ENCODE measurements at places on chromosomes 3 and 15.
A peak's percentile ranks its signal among the peaks of the same experiment; 100 is the strongest.

GRCh38 chr15:25228261-25228660 is 210.6 kb downstream of the UBE3A start:
- DNase-seq = no peak

- no peak for DNase-seq
These were observed 4.8 kb upstream of the RHOV start for GRCh38 chr15:40878785-40879184.

DNA sequence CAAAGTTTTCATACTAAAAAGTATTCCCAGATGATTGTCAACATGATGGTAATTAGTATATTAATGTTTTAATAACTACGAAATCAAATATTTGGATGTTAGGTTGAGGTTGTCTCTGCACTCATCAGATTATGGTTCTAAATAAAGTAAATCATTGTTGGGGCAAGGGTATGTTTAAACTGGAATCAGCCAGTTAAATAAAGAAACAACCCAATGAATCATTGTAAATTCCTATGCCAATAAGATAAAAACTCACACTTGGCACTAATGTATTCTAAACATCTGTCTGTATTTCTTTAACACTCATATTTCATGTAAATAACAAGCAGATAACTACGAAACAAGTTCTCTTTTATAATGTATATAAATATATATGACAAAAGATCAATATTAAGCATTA is 92.7 kb downstream of the PEAK1 start:
- no peak for DNase-seq

DNA sequence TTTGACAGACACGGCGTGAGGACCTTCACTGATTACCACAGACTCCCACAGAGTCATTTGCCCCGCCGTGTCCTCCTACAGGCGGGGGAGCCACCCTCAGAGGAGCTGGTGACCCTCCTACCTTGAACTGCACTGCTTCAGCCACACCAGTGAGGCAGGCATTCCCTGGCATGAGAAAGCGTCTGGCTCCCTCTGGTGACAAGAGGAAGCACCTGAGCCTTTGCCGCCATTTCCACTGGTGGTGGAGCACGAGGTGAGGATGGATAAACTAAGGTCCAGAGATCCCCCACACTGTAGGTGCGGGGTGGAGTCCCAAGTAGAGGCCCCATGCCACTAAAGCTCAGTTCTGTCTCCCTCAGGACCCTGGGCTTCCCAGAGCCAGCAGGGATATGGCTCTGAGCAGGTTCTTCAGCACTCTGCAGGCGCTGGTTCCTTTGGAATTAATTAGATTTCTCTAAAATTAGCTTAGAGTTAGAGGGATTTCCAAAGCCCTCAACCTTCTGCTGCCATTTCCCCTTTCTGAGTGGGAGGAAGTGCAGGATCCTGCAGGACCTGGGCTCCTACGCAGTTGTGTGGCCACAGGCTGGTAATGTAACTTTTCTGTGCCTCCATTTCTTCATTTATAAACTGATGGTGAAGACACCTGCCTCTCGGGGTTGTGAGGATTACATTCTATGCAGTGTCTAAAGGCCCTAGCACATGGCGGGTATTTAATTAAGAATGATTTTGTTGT is 224.0 kb downstream of the SLCO3A1 start:
- peak; percentile 79 for DNase-seq

DNA sequence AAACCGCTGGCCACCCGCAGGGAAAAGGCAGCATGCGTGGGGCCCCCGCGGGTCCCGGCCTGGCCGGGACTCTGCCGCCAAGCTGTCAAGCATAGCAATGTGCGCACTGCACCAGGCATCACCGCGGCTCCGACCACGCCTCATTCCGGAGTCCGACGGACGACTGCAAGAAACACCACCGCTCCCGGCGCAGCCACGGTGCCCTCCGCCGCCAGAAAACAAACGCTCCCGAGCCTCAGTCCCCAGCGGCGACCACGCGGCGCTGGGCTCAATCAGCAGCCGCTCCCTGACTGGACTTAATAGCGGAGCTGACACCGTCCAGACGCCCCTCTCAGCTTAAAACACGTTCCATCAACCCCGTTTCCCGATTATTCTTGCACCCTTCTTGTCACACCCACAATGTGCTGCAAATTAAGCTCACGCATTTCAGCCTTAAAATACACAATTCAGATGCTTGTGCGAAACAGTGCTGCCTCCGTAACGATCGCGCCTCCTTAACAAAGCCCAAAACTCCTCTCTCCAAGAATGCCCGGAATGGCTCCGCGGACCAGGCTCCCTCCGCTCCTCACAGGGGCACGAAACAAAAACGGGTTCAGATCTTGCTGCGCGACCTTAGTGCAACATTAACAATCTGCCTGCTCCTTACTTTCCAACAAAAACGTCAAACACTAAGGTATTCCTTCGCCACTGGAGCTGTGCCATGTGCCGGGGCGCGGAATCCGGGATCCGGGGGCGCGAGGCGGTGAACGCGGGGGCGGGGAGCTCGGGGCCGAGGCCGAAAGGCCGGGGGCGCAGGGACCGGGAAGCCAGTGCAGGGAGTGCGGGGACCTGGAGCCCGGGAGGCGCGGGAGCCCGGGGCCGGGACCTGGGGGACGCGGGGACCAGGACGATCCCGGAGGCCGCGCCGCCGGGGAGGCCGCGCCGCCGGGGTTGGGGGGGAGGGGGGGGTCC is 655 bp downstream of the CYFIP1 start:
- no peak for DNase-seq

- no peak for DNase-seq
These were observed 438.7 kb upstream of the KCNMB2 start for GRCh38 chr3:178097576-178097975.

GRCh38 chr3:193686665-193687483 is 93.9 kb downstream of the OPA1 start:
- no peak for DNase-seq

DNA sequence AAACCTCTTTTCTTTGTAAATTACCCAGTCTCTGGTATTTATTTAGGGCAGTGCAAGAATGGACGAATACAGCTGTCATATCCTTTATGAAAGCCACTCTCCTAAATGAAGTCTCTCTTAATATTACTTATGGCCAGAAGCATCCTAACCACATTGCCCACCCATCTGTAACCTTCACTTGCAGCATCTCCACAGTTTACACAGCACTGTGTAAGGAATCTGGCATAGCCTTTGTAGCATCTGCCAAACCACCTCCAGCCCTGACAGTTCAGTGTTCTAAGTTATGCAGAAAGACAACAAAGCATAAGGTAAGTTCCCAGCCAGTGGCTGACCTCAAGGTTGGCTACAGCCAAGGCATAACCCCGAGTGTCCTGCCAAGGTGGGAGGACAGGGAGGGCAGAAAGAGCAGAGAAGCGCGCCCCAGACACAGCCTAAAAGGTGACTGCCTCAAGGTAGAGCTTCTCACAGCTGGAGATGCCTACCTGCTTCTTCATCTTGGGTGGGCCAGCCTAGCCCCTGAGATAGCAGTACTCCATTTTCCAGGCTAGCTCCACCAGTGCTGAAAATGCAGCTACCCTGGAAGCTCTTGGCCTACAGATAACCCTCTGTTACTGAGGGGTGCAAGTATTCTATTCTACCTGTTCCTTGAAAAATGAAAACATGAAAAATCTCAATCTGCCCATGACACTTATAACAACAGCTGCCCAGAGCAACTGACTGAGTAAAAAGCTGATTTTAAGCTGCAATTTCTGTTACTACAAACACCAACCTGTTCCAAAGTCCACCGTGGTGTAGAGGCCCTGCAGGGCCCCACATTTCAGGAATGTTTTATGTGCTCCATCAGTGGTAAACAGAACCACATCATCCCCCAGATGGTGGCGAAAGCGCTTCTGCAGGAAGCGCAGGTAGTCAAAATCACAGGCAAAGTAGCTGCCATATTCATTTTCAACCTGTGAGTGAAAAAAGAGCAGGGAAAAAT is 39.3 kb downstream of the GLB1 start:
- no peak for DNase-seq

DNA sequence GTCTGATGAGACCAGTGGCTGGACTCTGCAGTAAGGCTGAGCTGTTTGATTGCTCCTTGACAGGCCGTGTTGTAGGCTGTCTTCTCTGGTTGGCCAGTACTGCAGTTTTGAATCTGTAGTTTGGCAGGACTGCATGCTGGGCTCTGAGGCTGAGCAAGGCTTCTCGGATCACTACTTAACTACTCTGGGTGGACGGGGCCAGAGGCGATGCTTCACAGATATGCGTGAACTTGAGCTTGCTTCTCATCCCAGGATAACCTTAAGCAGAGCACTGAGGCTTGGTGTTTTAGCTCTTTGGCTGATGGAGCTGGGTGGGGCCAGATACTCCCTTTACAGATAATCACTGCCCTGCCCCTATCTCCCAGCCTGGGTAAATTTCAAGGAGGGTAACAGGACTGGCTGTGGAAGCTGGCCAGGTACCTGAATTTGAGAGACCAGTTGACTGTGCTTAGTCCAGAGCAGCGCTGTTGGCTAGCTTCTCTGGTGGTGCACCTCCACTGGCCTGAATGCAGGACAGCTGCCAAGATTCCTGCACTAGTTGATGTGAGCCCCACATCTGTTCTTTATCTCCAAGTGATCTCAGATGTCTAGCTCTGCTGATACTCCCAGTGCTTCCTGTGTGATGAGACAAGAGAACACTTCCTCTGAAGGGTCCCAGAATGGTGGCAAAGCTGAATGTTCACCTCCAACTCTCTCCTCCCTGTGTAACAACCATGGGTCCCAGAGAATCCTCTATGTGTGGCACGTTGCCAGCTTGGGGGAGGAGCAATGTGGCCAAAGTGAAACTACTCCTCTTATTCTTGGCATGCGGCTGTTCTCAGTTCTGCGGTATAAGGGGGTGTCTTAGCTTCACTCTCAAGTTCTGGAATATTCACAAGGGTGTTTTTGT is 37.9 kb downstream of the RPL39L start:
- DNase-seq = peak; percentile 61

GRCh38 chr3:116254541-116254940 is 190.7 kb downstream of the LSAMP start:
- DNase-seq = no peak

- peak; percentile 34 for DNase-seq
These were observed 263.9 kb upstream of the TGFBR2 start for GRCh38 chr3:30342318-30343060.

DNA sequence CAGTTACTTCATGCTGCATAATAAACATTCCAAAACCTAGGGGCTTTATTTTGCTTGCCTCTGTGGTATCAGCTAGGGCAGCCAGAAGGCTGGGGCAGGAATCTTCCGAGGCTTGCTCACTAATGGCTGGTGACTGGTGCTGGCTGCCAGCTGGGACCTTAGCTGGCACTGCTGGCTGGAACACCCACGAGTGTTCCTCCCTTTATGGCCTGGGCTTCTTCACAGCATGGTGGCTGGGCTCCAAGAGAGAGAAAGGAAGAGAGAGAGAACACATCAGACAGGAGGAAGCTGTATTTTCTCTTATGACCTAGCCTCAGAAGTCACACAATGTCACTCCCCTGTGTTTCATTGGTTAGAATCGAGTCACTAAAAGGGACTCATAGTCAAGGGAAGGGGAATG is 23.9 kb upstream of the CDCP1 start:
- peak; percentile 34 for DNase-seq

- DNase-seq = no peak
These were observed 262.9 kb downstream of the TIGIT start for GRCh38 chr3:114556657-114557213.

GRCh38 chr15:47529241-47529640 is 188.1 kb upstream of the SEMA6D start:
- DNase-seq = no peak

DNA sequence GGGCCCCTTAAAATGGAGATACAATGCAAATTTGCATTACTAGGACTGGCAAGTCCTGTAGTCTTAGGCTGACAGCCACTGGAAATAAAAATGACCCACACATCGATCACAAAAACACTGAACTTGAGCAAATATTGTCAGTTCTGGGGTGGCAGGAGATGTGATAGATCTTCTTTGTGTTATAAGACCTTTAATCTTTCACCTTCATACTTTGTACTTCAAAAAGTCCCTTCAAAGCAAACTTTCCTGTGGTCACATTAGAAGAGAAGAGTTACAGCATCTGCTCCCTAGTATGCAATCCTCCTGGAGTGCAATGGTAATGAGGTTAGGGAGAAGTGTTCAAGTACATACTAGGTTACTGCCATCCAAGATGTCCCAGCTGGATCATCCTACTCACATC is 149.4 kb upstream of the KCNMB2 start:
- no peak for DNase-seq

GRCh38 chr3:15933439-15934139 is 135.8 kb upstream of the ANKRD28 start:
- DNase-seq = peak; percentile 36

GRCh38 chr3:4988983-4989834 is 10.0 kb downstream of the BHLHE40 start:
- DNase-seq = no peak

GRCh38 chr15:56969265-56969895 is 50.9 kb downstream of the TCF12 start:
- DNase-seq = no peak

DNA sequence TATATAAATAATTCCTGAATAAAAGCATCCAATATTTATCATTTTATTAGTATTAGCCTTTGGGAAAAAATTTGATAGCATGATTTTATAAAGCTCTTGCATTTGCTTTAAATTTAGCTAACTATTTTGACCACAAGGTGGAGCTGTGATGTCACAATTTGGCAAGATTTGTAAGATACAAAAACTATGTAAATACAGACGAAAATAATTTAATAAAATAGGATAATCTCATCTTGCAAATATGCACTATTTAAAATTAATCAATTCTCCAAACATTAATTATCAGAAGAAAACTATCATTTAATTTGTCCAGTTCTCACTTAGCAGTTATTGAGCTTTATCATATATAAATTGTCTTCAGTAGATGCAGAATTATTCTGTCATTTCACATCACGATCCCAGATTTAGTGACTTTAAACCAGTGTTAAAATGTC is 95.4 kb downstream of the PLOD2 start:
- peak; percentile 77 for DNase-seq

DNA sequence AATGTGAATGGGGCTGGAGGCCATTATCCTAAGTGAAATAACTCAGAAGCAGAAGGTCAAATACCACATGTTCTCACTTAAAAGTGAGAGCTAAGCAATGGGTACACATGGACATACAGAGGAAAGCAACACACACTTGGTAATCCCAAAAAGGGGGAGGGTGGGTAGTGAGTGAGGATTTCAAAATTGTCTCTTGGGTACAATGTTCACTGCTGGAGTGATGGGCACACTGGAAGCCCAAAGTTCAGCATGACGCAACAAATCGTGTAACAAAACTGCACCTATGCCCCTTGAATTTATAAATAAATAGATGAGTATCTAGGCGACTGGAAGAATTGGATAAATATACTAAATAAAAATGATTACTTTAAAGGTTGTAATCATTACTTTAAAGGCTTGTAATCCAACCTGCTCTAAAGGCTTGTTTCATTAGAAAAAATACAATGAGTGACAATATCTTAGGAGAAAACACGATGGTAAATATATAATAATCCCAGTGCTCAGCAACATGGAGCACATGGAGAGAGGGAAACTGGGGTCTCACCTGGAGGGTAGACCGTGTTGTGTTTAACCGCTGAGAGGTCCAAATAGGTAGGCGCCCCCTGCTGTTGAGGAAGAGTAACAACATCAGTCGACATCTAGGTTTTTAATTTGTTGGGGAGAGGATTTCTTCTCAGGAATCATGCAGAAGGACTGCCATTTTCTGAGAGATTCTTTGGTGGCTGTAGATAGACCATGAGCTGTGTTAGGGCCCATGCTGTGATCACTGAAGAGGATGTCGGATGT is 78.5 kb upstream of the ROBO1 start:
- no peak for DNase-seq

Data from pons (tissue), 1 donor.